SK-N-MC (cell line): ENCODE measurements at places on chromosomes 12 and 14.

DNA sequence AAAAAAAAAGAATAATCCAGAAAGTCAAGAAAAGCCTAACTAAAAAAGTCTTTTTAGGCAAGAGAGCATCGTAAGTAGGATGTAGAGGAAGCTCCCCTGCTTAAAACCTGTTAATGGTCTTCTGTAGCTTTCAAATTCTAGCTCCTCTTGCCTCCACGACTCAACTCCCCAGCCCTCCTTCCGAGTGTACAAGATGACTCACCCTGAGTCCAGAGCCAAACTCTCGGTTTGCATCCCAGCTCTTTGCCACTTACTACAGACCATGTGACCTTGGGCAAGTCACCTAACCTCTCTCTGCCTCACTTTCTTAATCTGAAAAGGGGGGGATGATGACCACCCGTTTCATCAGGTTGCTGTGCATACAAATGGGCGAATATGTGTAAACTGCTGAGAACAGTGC, 460.4 kb downstream of the DPF3 start:
- no peak for DNase-seq

DNA sequence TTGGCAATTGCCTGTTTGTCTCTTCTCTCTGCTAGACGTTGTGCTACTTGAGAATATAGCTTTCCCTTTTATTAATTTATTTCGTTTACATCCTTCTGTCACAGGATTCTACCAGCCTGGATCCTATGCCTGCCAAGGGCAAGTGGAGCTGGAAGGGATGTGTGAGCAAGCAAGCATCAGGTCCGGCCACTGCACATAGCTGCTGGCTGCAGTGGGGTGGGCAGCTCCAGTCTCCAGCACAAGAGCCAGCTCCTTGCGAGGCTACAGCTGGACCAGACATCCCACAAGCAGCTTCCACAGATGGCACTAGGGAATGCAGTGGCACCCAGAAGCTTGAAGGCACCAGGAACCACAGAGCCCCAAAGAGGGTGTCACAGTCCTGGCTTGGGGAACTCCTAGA, 225.0 kb downstream of the KCNC2 start:
- no peak for DNase-seq

DNA sequence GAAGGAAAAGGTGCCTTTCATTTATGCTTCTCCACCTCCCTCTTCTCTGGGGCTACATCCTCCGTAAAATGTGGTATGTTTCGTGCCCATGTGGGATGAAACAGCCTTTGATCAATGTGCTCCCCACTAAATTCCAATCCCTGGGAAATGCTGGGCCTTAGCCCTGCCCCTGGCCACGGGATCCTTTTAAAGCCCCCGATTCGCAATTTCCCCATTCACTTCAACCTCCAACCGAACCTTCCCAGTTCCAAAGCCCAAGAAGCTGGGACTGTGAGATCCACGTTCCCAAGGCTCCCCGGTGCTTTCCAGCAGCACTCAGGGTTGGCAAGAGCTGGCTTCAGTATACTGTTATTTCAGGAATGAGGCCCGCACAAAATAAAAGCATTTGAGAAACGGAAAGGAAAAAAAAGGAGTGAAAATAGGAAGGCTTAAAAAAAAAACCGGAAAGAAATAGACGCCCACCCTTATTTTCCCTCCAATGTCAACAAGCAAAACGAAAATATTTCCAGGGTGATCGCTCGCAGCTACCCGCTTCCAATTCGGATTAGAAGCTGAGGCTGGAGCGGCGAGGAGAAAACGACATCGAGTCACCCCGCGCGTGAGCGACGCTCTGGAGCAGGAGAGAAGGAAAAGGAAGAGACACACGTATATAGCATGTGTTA, 1.3 kb upstream of the FOXG1 start:
- no peak for DNase-seq

GRCh38 chr12:57611827-57612710, 834 bp downstream of the ARHGEF25 start:
- no peak for DNase-seq

GRCh38 chr12:45655743-45656142, 73.8 kb upstream of the ARID2 start:
- DNase-seq, result no peak

GRCh38 chr14:88599326-88599725, 36.5 kb downstream of the ZC3H14 start:
- no peak for DNase-seq

GRCh38 chr14:31489691-31490090, 1.9 kb upstream of the GPR33 start:
- no peak for DNase-seq

DNA sequence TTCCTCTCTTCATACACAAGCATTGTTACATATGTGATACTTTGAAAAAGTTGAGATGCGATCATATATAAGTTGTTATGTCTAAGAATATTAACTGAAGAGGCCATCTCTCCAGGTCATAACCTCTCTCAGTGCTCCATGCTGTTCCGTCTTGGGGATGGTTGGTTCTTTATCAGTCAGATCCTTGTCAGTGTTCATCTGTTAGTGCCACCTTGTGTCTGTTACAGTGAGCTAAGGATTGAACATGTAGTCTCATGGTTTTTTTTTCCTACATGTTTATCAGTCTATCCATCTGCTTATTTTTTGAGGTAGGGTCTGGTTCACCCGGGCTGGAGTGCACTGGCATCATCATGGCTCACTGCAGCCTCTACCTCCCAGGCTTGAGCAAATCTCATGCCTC, 30.5 kb downstream of the EP400 start:
- no peak for DNase-seq

DNA sequence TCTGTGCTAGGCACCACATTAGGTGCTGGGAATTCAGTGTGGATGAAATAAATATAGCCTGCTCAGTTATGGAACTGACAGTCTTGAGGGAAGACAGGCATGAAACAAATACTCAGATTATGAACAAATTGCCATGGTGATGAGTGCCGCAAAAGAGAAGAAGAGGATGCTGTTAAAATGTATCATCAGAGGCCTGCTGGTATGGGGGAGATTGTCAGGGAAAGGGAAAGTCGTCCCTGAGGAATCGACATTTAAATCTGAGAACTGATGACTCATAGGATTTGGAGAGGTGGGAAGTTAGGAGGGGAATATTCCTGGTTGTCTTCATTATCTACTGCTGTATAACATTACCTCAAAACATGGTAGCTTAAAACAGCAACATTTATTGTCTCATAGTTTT, 42.0 kb downstream of the PPP1R36 start:
- no peak for DNase-seq

GRCh38 chr14:44854114-44854513, 107.6 kb downstream of the KLHL28 start:
- no peak for DNase-seq

GRCh38 chr12:25155022-25155576, 39.9 kb downstream of the DNAI7 start:
- DNase-seq, result no peak

- no peak for DNase-seq
Measured at GRCh38 chr12:38915429-38916182, 10.2 kb upstream of the CPNE8 start.

- no peak for DNase-seq
Measured at GRCh38 chr12:1697271-1697670, 6.4 kb downstream of the ADIPOR2 start.

- DNase-seq, result no peak
Measured at GRCh38 chr14:41806366-41806975, 199.8 kb downstream of the LRFN5 start.
